Nephron progenitor cell (in vitro differentiated cells): ENCODE measurements at places on chromosomes 2 and 18.

- no peak for DNase-seq
Measured at GRCh38 chr2:239724194-239724849, 300.8 kb downstream of the NDUFA10 start.

DNA sequence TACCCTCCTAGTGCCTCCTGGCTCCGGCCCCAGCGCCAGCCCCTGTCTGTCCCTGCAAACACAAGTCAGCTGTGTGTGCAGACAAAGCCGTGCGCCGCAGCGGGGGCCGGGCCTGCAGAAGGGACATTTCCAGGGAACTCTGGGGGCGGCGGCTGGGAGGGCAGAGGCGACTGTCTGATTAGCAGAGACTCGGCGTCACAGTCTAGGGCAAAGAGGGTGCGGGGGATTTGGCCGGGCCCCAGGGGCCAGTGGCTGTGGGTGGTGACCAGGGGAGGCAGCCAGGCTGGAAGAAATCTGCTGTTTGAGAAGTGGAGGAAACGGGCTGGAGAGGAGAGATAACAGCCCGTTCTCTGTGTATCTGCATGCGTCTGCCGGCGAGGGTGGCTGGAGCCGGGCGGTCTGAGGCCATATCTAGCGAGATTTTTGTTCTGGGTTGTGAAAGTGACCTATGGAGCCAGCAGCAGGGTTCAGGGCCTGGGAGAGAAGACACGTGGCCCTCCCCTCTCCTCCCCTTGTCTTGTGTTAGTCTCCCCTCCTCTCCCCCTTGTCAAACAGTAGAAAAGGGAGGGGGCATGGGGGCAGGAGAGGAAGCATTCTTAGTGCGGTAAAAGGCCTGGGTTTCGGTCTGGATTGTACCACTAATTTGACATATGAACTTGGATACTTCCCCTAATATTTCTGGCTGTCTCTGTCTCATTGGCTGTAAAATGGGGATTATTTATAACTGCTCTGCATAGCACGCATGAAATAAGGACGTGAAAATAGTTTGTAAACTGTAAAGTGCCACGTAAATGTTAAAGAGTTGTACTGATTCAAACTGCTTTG is 169.4 kb downstream of the SMAD7 start:
- peak; percentile 67 for DNase-seq

GRCh38 chr2:206004004-206004693 is 81.8 kb downstream of the INO80D start:
- DNase-seq, result peak; percentile 37

DNA sequence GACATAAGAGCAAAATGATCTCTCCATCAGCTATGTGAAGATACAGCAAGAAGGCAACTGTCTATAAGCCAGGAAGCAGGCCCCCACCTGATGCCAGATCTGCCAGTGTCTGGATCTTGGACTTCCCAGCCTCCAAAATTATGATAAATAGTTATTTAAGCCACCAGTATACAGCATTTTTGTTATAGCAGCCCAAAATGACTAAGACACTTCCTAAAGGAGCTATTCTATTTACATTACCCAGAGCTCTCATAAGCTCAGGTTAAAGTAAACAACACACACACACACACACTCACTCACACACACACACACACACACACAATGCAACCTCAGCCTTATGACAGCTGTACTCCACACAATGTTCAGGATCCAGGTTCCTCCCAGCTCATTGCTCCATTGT is 5.7 kb upstream of the YPEL5 start:
- no peak for DNase-seq

DNA sequence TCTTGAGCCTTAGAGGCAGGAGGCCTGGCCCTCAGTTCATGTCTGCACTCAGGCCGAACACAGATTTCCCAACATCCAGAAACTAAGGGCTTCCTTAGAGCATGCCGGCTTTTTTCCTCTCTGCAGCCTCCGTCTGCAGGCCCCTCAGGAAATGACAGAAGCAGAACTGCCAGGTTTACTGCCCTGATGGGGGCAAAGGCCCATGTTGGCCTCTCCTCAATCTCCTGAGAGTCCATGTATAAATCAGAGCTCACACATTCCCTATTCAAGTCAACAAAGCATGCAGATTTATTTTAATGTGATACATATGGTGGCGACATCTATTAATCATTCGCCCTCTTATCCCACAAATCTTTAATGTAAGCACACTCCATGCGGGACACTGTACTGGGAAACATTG is 475.6 kb upstream of the HS6ST1 start:
- DNase-seq, result no peak

- no peak for DNase-seq
Measured at GRCh38 chr2:40332191-40332826, 119.6 kb downstream of the SLC8A1 start.

DNA sequence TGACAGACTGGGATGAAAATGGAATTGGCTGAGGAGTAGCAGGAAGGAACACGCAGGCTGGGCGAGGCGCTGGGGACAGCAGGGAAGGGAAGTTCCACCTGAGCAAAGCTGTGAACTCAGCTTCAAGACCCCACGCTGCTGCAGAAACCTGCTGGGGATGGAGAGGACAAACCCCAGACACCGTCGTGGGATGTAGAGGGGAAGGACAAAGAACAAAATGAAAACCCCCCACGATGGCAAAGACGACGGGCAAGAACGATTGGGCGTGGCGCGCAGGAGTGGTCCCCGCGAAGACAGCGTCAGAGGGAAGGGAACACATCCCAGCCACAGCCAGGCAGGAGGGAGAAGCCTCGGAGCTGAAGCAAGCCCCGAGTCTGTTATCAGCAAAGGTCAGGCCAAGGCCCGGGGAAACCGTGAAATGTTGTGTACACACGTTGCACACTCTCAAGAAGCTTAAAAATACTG is 222.9 kb downstream of the NDUFA10 start:
- no peak for DNase-seq

DNA sequence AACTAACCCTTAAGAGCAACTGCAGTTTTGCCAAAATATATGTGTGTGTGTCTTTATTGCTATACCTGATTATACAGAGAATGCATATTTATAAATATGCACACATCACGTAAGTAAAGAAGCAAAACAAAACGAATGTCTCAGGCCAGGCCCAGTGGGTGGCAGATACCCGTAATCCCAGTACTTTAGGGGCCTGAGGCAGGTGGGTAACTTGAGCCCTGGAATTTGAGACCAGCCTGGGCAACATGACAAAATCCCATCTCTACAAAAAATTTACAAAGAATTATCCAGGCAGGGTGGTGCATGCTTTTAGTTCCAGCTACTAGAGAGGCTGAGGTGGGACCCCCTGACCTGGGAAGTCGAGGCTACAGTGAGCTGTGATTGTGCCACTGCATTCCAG is 745.3 kb downstream of the SATB2 start:
- no peak for DNase-seq

- DNase-seq, result no peak
Measured at GRCh38 chr18:77001041-77001440, 131.5 kb downstream of the MBP start.
